Right forelimb (tissue), 1 donor: ENCODE measurements at places on chromosomes 5 and 9.

GRCh38 chr9:94952565-94953373 is 226.3 kb downstream of the AOPEP start:
- no peak for DNase-seq

GRCh38 chr9:111180811-111181210 is 142.5 kb upstream of the LPAR1 start:
- no peak for DNase-seq

- peak; percentile 60 for DNase-seq
Observed at GRCh38 chr5:132180134-132180745, 47.4 kb downstream of the P4HA2 start.

GRCh38 chr5:172705576-172706084 is 64.6 kb downstream of the NEURL1B start:
- DNase-seq = no peak

DNA sequence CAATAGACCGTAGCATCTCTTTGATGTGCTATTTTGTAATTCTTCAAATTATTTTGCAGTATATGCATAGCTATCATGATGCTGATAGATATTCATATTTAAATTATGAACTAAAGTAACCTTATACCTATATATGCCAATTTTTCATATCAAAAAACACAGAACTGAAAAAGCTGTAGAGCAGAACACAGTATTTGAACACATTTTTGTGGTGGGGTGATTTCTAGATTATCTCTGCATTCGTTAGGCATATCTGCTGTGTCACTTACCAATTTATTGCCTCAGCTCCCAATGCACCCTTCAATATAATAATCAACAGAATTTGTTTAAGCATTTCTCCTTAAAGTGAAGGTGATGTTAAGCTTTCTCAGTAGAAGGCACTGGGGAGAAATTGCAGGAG is 998.2 kb downstream of the PTPRD start:
- no peak for DNase-seq

- no peak for DNase-seq
Observed at GRCh38 chr9:21110708-21111576, 30.7 kb downstream of the IFNW1 start.

DNA sequence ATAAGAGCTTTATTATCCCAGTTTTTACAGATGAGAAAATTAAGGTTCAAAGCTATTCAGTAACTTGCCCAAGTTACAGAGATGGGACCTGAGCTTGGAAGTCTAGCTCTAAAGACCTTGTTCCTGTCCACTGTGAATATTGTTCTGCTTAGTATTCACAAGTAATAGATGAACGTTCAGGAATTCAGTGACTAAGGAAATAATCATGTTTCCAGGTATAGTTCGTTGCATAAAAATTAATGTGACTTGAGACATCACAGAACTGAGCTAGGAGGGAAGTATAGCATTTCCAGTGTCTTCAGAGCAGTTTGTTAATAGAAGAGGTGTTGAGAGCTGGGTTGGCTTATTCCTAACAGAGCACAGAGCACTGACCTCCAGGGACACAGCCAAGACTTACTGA is 136.1 kb downstream of the FGF1 start:
- no peak for DNase-seq

GRCh38 chr9:94057918-94058317 is 26.3 kb upstream of the PTPDC1 start:
- DNase-seq = no peak

DNA sequence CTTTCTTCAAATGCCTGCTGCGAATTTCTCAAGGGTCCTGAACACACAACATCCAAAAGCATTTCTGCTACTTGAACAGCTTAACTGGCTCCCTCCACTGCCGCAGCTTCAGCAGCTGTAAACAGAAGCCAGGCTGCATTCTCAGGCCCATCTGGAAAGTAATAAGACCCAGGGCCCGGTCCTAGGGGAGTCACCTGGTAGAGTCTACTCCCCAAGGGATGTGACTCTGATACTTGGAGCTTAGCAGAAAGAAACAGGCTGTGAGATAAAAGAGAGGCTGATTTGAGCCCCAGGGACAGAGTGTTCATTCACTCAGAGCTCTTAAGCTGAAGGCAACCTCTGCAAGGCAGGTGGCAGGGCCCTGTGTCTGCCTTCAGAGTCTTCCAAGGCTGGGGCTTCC is 356.8 kb downstream of the SPOCK1 start:
- no peak for DNase-seq
